ENCODE measurements at places on chromosomes 6 and 20. TPM values are rescaled to one million over a fixed set of nuclear protein-coding genes. Genes with fewer than 3 reads are reported as not detected.

DNA sequence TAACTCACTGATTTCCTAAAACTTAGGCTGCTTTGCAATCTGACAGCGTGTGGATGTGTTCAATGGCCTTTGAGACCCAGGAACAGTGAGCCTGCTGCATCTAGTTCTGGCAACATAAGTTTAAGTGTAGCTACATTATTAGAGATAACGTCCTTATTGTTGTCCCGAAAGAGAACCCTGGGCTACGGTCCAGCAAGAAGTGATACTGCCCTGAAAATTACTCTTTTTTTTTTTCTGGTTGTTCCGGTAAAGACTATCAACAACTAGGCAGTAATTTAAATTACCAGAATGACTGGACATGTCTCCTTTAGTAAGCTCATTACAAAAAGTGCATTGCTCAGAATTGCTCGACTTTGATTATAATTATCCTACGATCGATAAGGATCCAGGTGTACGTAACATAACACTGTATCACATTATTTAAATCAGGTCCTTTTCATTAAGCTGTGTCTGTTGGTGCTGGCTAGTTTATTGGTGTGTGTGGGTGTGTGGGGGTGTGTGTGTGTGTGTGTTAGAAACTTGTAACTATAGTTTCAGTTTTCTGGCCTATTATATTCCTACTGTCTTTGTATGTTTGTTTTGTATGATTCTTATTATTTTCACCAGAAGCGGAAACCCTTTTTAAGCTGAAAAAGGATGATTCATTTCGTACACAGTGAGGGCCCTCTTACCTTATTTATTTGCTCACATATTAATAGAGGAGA lies 3.0 kb downstream of the TSHZ2 start:
- DNase-seq = peak; percentile 56

GRCh38 chr6:136809091-136809860 lies 13.1 kb upstream of the PEX7 start:
- no peak for DNase-seq

- DNase-seq = no peak
These were observed 48.8 kb downstream of the PLN start for GRCh38 chr6:118596774-118597320.

GRCh38 chr20:10504608-10504993 lies 69.5 kb downstream of the SLX4IP start:
- DNase-seq = no peak

GRCh38 chr6:40573221-40573620 lies 13.9 kb downstream of the LRFN2 start:
- no peak for DNase-seq

- no peak for DNase-seq
These were observed 792 bp downstream of the SLC23A2 start for GRCh38 chr20:5000263-5001173.

SYCP2L gene
- total RNA-seq = 0.26 TPM

TRIM10 gene
- not detected for total RNA-seq

DNAH8 gene
- total RNA-seq = not detected

PAX1 gene
- not detected for total RNA-seq

SLC22A23 gene
- 18.7 TPM for total RNA-seq

COL19A1 gene
- not detected for total RNA-seq

FRK gene
- total RNA-seq = 1.3 TPM

NFYA gene
- 20.5 TPM for total RNA-seq

CGAS gene
- total RNA-seq = 3.6 TPM

PSMB8 gene
- total RNA-seq = 19.5 TPM
